ENCODE measurements at places on chromosomes 12 and 14.

DNA sequence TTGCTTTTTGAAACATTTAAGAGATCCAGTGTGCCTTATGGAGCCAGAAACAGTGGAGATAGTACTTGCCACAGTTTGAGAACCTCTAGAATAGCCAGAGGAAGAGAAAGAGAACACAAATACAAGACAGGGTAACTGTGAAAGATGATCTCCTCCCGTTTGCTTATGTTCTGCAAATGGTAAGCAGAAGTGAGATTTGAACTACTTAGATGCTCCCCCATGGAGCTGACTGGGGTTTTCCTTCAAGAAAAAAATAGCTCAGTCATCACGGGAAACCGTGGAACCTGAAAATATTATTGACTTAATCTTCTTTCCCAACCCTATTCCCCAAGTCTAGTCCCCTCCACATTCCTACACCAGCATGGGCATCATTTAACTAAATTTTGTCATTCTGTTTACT is 87.1 kb downstream of the KIF21A start:
- DNase-seq, result no peak

- no peak for DNase-seq
These were observed 91.9 kb downstream of the ARMH4 start for GRCh38 chr14:58060077-58060476.

GRCh38 chr14:49584058-49584457 is 2.1 kb downstream of the RPS29 start:
- DNase-seq, result no peak

DNA sequence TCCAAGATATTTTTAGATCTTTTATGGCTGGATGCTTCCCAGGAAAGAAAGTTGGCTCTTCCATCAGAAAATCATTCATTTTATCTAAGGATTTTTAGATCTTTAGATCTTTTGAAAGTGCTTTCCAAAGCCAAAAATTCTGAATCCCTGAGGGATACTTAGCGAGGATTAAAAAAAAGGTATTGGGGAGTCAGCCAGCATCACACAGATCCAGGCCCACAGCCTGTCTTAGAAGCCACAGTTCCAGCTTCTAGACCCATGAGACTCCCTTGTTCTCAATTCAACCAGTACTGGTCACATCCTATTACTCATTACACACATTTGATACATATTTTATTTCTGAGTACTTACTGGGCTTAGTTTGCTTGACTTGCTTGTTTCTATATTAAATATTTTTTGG is 49.9 kb downstream of the TSPAN8 start:
- no peak for DNase-seq

DNA sequence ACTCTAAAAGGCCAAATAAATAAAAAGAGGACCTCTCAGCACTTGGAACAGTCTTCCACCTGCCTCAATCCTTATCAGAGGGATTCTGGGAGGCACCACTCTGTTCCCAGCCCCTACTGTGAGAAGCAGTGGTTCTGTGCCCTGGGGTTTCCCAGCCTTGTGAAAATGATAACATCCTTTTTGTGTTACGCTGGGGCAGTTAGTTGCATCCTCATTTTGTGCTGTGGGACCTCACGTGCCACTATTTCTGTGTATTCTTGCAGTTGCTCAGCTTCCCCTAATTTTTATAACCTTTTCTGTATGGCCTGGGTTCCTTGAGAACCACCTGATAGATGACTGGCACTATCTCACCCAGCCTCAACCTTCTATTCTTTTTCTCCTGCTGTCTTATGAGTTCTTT is 10.8 kb upstream of the CMA1 start:
- no peak for DNase-seq

Measured in stimulated activated CD8-positive, alpha-beta memory T cell treated with anti-CD3 and anti-CD28 coated beads, Interleukin-2, amount 100 ng/mL, for 1 hour (primary cell).